ENCODE measurements at places on chromosomes 3 and 15.

DNA sequence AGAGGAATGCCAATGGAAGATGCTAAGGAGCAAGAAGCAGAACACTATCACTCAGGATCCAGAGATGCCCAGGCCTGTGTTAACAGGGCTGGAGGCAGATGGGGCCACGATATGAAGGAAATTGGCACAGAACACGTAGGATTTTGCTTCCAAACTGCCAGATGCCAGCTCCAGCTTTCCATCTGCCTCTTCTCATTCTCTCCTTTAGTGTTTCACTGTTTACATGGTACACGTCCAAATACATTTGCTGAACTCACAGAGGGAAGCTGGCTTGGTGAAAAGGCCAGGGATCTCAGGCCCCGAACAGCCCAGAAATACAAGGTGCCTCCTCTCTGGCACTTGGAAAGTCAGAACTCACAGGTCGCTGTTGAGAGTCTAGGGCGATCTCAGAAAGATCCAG lies 187.0 kb downstream of the NTRK3 start:
- no peak for DNase-seq

GRCh38 chr3:115977866-115978265 lies 354.6 kb downstream of the GAP43 start:
- DNase-seq, result no peak

GRCh38 chr3:150878290-150878689 lies 26.9 kb downstream of the MINDY4B start:
- DNase-seq, result no peak

GRCh38 chr15:93789441-93789840 lies 441.9 kb upstream of the MCTP2 start:
- DNase-seq, result no peak

GRCh38 chr3:188401244-188401993 lies 247.5 kb downstream of the LPP start:
- DNase-seq, result no peak

DNA sequence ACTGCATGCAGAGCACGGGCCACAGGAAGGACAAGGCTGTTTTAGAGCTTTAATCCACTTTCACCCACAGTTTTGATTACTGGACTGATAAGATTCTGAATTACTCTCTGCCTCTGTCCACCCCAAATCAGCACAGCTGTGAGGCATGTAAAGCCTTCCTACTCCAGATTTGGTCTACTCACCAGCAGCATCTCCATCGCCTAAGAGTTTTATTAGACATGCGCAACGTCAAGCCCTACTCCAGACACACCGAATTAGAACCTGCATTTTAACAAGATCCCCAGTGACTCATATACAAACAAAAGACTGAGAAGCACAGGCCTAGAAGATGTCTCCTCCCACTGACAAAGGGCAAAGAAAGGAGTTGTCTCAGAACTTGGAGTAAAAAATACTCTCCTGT lies 221.2 kb downstream of the TUSC7 start:
- no peak for DNase-seq

DNA sequence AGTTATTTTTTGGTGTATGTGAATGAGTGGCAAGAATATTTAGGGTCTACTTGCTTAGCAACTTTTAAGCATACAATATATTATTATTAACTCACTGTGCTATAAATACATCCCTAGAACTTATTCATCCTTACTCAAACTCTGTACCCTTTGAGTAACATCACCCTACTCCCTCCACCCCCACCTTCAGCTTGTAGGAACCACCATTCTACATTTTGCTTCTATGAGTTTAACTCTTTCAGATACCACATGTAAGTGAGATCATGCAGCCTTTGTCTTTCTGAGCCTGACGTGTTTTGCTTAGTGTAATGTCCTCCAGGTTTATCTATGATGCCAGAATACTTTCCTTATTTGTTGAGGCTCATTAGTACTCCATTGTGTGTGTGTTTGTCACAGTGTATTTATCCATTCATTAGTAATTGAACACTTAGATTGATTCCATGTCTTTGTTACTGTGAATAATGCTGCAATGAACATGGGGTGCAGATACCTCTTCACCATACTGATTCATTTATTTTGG lies 526.9 kb downstream of the PYDC2 start:
- DNase-seq, result no peak

DNA sequence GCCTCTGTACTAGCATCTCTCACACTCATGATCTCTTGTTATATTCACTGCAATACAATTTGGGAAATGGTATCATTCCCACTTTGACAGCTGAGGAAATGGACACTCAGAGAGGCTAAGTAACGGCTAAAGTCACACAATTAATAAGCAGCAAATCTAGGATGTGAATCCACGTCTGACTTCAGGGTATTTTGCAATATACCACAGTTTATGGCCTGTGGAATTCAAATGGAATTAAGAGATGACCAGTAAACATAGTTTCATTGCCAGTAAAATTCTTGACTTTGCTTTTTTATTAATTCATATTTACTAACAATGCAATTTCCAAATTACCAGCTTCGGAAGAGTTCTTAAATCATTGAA lies 61.1 kb downstream of the CCNL1 start:
- DNase-seq, result no peak

DNA sequence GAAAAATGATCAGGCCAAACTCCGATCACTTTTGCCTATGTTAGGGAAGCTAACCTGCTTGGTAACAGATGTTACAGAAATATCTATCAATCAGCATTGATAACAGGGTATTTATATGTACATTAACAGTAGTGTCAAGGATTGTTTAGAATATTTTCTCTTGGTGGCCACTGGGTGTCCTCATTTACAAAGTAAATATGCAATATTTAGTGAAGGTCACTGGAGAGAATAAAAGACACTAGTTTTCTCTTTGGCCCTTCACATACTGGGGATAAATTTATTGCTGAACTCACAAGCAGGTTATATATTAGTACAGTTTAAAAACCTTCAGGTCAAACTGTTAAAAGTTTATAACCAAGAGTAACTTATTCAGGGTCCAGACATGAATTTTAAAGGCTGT lies 69.0 kb downstream of the TIGIT start:
- DNase-seq, result no peak

- DNase-seq, result no peak
These were observed 4.1 kb upstream of the FANCD2 start for GRCh38 chr3:10021856-10022775.

DNA sequence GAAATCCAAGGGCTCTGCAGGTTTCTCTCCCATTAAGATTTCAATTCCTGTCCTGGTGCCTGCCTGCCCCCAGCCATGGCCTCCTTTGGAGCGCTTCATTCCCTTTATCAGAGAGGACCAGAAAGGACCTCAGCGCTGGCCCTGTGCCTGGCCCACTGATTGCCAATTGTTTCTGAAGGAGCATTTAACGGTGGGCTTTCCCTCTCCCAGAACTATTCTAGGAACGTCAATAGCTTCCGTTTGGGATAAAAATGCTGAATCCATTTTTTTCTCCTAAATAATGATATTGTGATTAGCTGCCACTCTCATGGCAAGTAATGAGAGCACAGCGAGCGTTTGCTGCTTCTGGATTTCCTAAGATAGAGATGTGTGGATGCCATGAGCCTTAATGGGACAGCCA lies 12.2 kb upstream of the SLC6A1 start:
- DNase-seq, result no peak

- DNase-seq, result no peak
These were observed 2.9 kb downstream of the PHGR1 start for GRCh38 chr15:40353697-40354096.

GRCh38 chr3:146532406-146532805 lies 12.0 kb downstream of the PLSCR1 start:
- DNase-seq, result no peak

DNA sequence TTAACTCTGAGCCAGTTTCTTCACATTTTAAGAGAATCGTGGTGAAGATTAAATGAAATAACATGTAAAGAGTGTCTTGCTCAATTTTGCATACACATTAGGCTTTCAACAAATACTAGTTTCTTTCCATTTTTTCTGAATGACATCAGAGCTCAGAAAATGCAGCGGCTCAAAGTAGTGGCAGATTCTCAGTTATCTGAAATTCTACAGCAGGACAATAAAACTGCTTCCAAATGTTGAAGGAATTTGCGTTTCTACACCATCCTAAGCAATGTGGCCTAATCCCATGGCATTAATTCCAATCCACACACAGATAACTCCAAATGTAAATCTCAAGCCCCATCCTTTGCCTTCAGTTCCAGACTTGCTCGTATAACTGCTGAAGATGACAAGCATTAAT lies 115.8 kb downstream of the PLCH1 start:
- DNase-seq, result no peak

DNA sequence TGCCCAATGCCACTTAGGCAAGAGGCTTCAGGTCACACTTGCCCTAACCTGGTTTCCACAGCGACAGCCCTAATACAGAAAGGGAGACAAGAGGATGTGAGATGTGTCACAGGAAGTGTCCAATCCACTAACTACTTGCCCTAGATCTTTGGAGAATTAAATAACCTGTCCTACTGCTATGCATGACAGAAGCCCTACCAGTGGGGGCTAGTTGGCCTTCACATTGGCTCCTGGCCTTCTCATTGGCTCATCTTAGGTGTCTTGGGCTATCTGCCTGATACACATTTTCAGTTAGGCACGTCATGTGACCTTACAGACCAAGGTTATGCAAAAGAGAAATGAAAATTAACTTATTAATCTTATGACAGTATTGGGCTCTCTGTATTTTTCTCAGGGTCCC lies 449.9 kb downstream of the FHIT start:
- no peak for DNase-seq

GRCh38 chr3:140205598-140205997 lies 270.6 kb downstream of the CLSTN2 start:
- no peak for DNase-seq

All from left forelimb (tissue), 1 donor.